ENCODE measurements at places on chromosomes 12 and 14.
A peak's percentile ranks its signal among the peaks of the same experiment; 100 is the strongest.

DNA sequence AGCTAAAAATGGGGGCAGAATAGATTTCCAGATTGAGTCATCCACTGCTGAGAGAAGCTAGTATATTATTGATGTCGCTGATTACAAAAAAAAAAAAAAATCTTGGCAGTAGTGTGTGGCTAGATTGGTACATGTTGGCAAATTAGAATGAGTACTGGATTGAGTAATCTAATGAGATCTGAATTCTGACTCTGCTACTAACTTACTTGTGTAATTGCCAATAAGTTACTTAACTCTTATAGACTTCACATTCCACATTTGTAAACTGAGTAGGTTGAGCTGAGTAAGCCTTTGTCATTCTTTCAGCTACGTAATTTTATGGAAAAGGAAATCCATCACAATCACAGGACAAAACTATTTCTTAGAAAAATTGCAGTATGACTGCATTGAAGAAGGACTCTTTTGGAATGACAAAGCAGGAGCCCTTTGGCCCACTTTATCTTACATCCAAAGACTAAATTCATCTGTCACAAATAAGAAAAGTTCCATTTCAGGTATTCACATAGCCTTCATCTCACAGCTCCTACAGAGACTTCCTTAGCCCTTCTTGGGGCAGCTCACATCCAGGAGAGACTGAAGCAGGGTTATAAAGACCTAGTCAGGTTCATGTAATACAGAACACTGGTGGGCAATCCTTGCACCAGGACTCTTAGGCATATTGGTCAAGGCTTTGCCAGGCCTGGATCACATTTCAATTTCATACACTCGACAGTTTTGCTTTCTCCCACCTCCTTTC, 197.3 kb upstream of the CPNE8 start:
- peak; percentile 8 for DNase-seq

- no peak for DNase-seq
Observed at GRCh38 chr14:77203611-77204458, 22.2 kb downstream of the TMEM63C start.

GRCh38 chr14:24954037-24954699, 95.8 kb downstream of the STXBP6 start:
- DNase-seq, result no peak

- no peak for DNase-seq
Observed at GRCh38 chr12:69366796-69367195, 7.3 kb downstream of the YEATS4 start.

GRCh38 chr14:54329082-54329695, 67.6 kb upstream of the CDKN3 start:
- peak; percentile 64 for DNase-seq

- DNase-seq, result no peak
Observed at GRCh38 chr12:81517296-81517695, 241.9 kb downstream of the PPFIA2 start.

- DNase-seq, result peak; percentile 82
Observed at GRCh38 chr12:42299392-42300308, 26.2 kb downstream of the ZCRB1 start.

- DNase-seq, result no peak
Observed at GRCh38 chr12:541676-542324, 82.1 kb downstream of the B4GALNT3 start.

All from fibroblast of skin of abdomen (primary cell).